Ascending aorta (tissue), 2 donors: ENCODE measurements at places on chromosomes 7 and 10. TPM values are rescaled to one million over a fixed set of nuclear protein-coding genes. Genes with fewer than 3 reads are reported as not detected.

NAT16 gene
- total RNA-seq: not detected

EXOC4 gene
- 27.1 TPM for total RNA-seq

CCDC136 gene
- 0.64 TPM for total RNA-seq

C7orf33 gene
- not detected for total RNA-seq

FEZF1 gene
- total RNA-seq: not detected

UTF1 gene
- total RNA-seq: not detected

CYP2C9 gene
- total RNA-seq: not detected

LRRC61 gene
- total RNA-seq: 14.7 TPM

CPSF4 gene
- total RNA-seq: 38.0 TPM

DNA sequence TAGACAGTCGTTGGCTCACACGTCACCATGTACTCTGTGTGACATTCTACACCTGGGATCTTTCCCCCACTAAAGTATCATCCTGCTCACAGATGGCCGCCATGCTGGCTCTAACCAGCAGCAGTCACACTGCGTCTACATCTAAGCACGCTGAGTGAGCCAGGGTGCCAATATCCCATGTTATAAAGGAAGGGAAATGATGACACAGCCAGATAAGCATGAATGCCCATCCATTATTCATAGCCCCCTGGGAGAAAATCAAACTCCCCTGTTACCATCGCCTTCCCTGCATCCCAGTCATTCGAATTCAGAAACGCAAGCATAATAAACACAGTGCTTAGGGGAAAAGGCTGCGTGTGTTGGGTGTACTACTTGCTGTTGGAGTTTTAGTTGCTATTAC, 698.2 kb upstream of the AUTS2 start:
- no peak for DNase-seq

GRCh38 chr10:83592337-83592935, 546.9 kb upstream of the GHITM start:
- DNase-seq: no peak

- no peak for DNase-seq
These were observed 38.7 kb upstream of the RET start for GRCh38 chr10:43037942-43038782.

DNA sequence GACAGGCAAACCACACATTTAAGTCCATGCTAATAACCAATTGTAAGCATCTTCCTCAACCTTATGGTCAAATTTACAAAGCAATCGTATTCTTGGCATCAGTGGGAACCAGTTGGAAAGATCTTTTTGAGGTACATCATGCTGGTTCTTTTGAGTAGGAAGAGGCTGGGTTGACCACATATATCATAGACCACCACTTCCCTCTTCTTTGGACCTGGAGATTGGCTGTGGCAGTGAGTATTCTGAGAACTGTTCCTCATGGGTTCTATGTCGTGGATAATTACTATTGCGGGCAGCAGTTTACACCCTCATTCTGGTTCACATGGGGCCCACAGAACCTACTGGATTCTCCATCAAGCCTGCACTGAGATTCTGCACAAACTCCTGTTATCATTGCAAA, 35.5 kb upstream of the C1GALT1 start:
- DNase-seq: no peak

GRCh38 chr7:141231018-141231792, 157.3 kb downstream of the TMEM178B start:
- no peak for DNase-seq

DNA sequence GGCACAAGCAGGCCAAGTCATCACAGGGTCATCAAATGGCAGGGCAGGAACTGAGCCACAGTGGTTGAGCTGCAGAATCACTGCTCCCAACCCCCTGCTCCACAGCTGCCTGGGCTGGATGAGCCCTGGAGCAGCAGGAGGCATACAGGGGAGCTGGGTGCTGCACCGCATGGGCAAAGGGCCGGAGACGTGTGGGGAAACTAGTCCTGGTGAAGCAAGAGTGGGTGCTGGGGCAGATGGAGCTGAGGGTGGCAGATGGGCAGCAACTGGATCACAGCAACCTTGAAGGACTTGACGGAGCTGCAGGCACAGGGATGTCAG, 16.0 kb upstream of the VOPP1 start:
- DNase-seq: no peak

DNA sequence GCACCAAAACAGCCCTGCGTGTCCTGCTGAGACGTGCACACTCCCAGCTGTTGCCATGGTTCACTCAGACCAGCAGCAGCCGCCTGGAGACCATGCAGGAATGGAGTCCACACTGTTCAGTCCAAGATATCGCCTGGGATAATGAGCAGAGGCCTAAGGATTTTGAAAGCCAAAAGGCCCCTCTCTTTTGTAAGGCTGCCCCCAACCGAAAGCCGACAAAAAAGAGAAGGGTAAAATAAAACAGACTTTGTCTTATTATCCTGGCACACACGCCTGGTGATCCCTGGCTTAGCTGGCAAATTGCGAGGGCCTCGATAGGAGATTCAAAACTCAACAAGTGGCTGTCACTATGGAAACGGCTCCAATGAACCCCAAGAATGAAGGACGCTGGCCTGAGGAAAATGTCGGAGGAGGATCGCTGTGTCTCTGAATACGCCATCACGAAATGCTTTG, 263.6 kb downstream of the SKIDA1 start:
- no peak for DNase-seq

DNA sequence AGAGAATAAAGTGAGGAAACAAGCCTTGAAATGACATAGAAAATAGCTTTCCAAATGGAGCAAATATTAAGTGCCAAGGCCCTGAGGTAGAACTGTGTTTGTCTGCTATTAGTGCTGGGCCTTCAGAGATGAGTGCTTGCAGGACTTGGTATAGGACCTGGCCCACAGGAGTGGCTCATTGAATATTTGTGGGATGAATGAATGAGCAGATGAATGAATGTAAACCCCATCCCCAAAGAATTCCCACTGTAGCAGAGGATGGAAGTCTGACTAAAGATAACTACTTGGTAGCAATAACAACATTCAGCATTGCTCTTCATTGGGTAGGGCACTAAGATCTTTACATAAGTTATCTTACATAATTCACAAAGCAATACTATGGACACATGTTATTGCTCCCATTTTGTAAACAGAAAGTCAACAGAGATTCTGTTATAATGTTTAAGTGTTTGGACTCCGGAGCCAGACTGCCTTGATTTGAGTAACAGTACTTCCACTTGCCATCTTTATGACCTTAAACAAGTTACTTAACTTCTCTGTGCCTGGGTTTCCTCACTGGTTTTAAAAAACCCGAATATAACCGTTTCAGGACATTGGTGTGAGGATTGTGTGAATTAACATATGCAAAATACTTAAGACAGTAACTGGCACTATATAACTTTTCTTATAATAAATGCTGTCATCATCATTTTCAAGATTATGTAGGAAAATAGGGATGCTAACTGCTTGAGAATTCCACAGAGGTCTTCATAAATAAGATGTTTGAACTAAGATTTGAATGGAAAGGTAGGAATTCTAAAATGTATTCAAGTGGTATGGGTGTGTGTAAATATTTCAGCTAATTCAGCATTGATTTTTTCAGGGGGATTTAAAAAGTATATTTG, 141.9 kb downstream of the PRKG1 start:
- no peak for DNase-seq

GRCh38 chr7:151051108-151051507, 2.8 kb downstream of the ASIC3 start:
- no peak for DNase-seq

DNA sequence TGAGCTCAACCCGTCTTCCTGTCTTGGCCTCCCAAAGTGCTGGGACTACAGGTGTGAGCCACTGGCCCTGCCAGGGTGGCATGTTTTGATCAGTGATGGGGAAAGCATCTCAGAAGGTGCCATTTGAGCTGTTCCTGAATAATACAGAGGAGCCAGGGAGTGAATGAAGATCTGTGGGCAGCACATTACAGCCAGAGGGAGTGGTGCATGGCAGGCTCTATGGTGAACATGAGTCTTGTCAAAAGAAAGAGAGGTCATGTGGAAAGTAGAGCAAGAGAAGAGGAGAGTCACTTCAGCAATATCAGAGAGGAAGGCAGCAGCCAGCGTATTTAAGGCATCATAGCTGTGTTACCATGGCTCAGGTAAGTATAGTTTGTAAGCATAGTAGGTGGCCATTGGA, 275.7 kb upstream of the LRGUK start:
- DNase-seq: no peak

DNA sequence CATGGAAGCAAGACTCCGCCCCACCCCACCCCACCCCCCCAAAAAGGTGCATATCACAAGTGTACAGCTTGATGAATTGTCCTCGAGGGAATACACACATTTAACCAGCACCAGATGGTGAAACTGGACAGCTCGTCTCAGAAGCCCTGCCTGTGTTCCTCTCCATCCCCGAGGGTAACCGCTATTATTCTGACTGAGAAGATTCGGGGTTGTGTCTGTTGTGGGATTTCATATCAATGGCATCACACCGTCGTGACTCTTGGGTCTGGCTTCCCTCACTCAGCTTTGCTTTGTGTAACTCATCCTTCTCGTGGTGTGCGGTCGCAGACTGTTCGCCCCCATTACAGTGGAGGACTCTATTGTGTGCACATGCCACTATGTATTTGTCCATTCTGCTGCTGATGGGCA, 18.9 kb downstream of the PODXL start:
- no peak for DNase-seq

GRCh38 chr7:99099499-99100077, 44.3 kb downstream of the SMURF1 start:
- no peak for DNase-seq

DNA sequence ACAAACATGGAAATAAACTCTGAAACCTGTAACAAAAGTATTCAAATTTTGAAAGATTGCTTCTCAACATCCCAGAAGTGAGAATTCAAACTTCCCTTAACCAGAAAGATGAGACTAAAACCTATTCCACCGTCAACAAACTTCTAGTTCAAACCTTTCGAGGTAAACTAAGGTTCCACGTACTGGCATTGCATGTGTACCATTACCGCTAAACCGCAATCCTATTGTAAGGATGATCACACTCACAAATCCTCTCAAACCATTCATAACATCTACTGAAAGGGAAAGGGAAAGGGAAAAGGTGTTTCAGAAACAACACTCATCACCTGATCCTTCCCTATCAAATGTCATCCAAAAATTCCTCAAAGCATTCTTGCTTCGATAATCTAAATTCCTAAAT, 3.1 kb downstream of the SMURF1 start:
- no peak for DNase-seq

GRCh38 chr10:11294831-11295450, 277.3 kb downstream of the CELF2 start:
- no peak for DNase-seq

DNA sequence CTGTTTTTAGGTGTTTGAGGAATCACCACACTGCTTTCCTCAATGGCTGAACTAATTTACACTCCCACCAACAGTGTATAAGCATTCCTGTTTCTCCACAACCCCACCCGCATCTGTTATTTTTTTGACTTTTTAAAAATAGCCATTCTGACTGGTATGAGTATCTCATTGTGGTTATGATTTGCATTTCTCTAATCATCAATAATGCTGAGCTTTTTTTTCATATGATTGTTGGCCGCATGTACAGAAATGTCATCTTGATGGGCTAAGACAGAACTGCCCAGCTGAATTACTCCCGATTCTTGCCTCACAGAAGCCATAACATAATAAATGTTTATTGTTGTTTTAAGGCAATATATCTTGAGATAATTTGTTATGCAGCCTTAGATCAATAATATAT, 93.1 kb upstream of the DKK1 start:
- DNase-seq: no peak

DNA sequence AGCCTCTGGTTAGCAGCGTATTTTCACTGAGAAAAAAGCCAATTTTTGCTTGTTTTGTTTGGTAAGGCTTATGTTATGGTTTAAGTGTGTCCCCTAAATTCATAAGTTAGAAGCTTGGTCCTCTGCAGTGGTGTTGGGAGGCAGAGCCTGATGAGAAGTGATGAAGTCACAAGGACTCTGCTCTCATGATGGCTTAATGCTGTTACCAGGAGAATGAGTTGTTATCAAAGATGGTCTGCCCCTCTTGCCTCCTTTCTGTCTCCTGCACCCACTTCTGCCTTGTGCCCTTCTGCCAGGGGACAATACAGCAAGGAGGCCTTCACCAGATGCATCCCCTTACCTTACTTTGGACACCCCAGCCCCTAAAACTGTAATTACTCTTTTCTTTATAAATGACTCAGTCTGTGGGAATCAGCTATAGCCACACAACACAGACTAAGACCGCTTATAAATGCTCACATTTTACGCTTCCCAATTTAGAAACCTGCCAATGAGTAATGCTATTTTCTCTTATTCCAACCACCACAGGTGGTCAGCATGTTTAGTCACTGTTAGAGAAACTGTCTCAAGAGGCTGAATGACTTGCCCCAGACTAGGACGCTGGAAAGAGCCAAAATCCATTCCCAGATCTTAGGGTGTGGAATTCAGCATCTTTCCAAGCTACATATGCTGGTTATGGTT, 6.1 kb upstream of the PKD1L1 start:
- DNase-seq: no peak

- DNase-seq: no peak
These were observed 224.1 kb downstream of the ADARB2 start for GRCh38 chr10:1513221-1513620.

GRCh38 chr10:126595160-126595559, 75.3 kb downstream of the C10orf90 start:
- no peak for DNase-seq

DNA sequence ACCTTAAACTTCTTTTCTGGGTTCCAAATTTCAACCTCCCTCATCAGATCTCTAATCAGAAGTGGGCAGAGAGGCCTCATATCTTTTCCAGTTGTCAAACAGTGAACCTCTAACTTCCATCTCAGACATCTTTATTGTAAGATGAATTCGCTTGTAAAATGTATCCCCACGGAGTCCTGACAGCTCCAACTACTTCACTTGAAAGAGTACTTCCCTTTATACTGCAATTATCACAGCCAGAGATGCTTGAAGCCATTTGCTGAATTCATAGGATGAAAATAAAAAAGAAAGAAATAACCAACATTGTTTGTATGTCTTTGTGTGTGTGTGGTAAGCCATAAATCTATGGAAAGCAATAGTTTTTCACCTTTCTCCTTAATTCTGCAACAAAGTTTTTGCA, 175.2 kb downstream of the GRM3 start:
- DNase-seq: no peak

DNA sequence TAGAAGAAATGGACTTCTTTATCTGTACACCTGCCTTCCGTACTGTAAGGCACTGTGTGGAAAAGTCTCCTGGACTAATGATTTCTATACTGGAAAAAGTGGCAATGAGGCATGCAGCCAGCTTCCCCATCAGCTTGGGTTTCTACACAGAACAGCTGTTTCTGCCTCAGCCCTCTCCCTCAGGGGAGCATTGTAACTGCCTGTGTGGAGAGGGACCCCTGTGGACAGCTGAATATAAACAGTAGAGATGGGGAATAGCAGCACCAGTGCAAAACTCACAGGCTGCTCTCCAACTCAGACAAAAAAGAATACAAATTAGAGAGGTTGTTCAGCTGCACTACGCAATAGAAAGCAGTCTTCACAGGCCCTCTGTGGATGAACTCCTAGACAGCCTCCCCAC, 451.3 kb upstream of the MBL2 start:
- DNase-seq: no peak

- no peak for DNase-seq
These were observed 39.4 kb downstream of the HK1 start for GRCh38 chr10:69317626-69318105.

GRCh38 chr10:129694184-129694583, 227.1 kb downstream of the MGMT start:
- DNase-seq: no peak
